ENCODE measurements at places on chromosomes 13 and 19.
A peak's percentile ranks its signal among the peaks of the same experiment; 100 is the strongest.

DNA sequence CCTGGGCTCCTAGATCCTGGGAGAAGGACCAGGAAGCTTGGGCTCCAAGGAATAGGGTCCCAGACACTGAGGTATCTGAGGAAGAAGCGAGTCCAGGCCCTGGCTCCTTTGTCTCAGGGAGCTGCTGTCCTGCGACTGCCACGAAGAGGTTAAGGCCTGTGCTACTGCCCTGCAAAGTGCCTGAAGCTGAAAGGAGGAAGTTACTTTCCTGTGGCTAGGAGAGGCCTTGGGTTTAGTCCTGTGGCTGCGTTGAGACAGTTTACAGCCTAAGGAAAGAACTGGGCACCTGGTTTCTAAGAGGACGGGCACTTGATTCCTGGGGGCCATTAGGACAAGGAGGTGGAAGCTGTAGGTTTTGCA is 2.8 kb downstream of the MYADM start:
- DNase-seq, result peak; percentile 94

DNA sequence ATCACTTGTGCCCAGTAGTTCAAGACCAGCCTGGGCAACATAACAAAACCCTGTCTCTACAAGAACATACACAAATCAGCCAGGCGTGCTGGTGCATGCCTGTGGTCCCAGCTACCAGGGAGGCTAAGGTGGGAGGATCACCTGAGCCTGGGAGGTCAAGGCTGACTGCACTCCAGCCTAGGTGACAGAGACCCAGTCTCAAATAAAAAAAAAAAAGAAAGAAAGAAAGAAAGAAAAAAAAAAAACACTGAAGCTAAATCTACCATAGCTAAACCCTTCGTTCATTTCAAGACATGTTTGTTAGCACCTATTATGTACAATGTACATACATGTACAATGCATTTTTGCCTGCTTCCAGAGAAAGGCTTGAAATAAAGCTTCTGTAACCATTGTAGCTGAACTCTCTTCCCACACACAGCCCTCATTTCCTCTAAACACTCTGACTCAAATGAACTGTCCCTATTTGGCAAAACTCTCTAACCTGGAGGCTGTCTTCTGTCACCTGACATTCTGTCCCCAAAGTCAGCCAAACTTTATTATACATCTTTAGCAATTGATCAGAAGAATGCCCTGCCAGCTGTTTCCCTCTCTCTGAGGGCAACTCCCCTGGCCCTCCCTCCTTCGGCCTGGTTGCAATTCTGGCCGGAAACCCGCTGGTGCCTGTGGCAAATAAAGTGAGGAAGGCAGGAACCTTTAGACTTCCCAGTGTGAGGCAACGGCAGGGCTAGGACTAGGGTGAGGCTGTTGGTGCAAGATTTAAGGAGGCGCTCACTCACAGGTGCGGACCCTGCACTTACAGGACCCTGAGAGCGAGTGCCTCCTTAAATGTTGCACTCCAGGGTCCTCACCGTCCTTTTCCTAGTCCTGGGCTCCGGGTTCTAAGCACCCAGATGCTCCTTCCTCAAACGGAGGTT is 1.8 kb downstream of the ETHE1 start:
- peak; percentile 85 for DNase-seq

- peak; percentile 19 for DNase-seq
These were observed 44.8 kb downstream of the PHF11 start for GRCh38 chr13:49540552-49540951.

GRCh38 chr19:49690656-49691242 is at the start of gene CPT1C:
TSS of gene CPT1C (plus strand) at chr19:49691116. CDS start at chr19:49692253, 1,137 bp downstream.
- DNase-seq, result peak; percentile 57

- DNase-seq, result peak; percentile 64
These were observed 1074.3 kb upstream of the PCDH9 start for GRCh38 chr13:68304286-68304893.

DNA sequence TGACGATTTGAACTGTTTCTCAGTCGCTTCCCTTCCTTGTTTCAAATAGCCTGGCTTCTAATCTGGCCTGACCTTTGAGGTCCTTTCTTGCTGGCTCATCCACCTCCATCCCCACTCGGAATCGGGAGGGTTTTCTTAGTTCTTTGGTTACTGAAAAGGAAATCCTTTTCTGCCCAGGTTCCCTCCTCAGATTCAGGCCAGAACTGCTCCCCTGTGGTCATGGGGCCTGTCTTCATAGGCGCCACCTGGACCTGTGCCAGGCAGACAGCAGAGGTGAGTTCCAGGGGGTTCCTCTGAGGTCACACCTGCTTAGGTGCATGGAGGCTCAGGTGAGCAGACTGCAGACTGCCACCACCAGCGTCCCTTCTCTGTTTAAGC is 62.4 kb downstream of the AKAP11 start:
- DNase-seq, result no peak

DNA sequence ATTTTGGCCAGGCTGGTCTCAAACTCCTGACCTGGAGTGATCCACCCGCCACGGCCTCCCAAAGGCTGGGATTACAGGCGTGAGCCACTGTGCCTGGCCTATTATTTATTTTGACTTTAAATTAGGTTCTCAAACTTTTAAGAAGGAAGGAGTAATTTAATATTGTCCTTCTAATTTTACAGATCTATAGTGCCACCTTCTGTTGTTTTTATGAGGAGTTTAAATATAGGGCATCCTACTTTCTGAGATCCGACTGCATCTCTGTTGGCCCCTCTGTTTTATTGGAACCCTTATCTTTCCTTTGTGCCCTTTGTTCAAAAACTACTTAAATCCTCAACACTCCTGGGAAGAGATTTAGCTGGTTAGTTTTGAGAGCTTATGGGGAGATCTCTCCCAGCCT is 25.4 kb upstream of the ZMYM5 start:
- peak; percentile 57 for DNase-seq

DNA sequence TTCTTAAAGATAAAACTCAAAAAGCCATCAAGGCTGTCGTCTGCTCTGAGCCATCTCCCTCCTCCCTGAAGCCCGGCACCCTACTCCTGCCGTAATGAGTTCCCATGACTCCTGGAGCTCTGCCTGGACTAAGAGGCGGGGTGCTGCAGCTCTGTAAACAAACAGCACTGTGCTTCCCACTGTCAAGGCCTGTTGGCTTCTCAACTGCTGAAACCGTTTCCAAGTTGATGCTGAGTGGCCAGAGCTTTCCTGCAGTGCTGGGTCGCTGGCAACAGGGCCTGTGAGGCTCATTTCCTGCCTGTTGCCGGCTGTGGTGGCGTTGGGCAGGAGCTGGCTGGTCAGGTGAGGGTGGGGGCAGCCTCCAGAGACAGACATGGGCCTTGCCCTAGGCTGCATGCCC is 26.7 kb upstream of the ISYNA1 start:
- DNase-seq, result no peak

DNA sequence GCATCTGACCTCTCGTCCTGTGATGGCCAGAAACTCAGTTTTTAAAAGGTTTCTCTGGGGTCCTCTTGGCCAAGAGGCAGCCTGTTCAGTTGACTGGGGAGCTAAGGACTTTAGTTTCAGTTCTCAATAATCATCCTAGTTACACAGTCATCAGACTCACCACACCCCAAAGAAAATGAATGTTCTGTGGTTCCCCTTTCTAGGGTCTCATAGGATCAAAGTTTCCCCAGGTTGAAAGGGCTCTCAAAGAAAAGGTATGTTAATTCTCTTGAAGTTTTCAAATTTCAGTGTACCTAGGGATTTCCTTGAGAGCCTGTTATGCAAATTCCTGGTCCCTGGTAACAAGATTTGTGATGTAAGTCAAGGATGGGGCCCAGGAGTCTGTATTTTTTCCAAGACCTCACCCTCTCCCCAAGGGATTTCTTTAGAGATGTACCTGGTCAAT is 94.9 kb downstream of the FAM216B start:
- DNase-seq, result no peak

- no peak for DNase-seq
These were observed 597.3 kb downstream of the DCT start for GRCh38 chr13:93882086-93882651.

- no peak for DNase-seq
These were observed 47.1 kb downstream of the COL4A2 start for GRCh38 chr13:110354123-110354627.

GRCh38 chr13:43579321-43579720 is 207.5 kb downstream of the ENOX1 start:
- no peak for DNase-seq

DNA sequence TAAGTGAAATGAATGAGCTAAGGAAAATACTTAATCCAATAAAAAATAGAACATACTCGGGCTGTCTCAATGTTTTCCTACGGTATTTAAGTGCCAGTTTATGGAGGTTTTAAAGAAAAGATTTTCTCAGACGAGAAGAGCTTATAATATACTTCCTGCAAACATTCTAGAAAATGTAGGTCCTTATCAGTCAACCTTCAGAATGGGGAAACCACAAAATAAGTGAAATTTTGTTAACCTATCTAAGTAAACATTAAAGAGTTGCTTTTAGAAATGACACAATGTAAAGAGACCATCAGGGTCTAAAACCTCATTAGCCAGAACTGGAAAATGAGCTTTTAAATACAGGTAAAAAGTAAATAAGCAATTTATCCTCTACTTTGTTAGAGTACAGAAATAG is 12.1 kb downstream of the MIR17HG start:
- peak; percentile 60 for DNase-seq

GRCh38 chr13:111895896-111896821 is 170.8 kb upstream of the SOX1 start:
- DNase-seq, result no peak

GRCh38 chr13:68232351-68233130 is 1002.4 kb upstream of the PCDH9 start:
- DNase-seq, result no peak

Data from hematopoietic multipotent progenitor cell treated with erythropoietin and hydrocortisone succinate and interleukin-3 and kit ligand, for 4 days (in vitro differentiated cells).